ENCODE measurements at places on chromosomes 11 and 22.
A peak's percentile ranks its signal among the peaks of the same experiment; 100 is the strongest.

- DNase-seq = no peak
Observed at GRCh38 chr11:78748918-78749690, 174.4 kb upstream of the NARS2 start.

DNA sequence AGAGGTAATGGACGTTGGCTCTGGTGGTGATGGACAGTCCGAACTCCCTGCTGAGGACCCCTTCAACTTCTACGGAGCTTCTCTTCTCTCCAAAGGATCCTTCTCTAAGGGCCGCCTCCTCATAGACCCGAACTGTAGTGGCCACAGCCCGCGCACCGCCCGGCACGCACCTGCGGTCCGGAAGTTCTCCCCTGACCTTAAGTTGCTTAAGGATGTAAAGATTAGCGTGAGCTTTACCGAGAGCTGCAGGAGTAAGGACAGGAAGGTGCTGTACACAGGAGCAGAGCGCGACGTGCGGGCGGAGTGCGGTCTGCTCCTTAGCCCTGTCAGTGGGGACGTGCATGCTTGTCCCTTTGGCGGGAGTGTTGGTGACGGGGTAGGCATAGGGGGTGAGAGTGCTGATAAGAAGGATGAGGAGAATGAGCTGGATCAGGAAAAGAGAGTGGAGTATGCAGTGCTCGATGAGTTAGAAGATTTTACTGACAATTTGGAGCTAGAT is 6.1 kb downstream of the DGCR8 start:
- no peak for DNase-seq

DNA sequence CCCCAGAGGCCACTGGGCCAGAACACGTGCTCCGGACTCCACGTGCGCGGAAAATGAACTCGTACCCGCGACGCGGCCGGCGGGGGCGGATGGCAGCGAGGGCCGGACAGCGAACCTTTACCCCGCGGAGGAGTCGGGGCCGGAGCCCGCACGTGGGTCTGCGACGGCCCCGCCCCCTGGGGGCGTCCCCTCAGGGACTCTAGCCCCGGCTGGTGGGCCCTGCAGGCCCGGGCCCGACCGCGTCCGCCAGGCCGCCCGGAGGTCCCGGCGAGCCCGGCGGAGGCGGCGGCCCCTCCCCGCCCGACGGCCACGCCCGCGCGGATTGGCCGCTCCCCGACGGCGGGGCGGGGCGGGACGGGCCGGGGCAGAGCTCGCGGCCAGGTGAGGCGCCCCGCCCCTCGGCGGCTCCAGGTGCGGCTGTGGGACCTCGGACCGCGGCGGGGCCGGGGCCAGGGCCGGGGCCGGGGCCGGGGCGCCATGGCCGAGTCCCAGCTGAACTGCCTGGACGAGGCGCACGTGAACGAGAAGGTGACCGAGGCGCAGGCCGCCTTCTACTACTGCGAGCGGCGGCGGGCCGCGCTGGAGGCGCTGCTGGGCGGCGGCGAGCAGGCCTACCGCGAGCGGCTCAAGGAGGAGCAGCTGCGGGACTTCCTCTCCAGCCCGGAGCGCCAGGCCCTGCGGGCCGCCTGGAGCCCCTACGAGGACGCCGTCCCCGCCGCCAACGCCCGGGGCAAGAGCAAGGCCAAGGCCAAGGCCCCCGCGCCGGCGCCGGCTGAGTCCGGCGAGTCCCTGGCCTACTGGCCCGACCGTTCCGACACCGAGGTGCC is at the start of gene FAM83F:
Gene FAM83F (plus strand): TSS at position 389 of the 827 bp plus-strand sequence. CDS start 89 bp downstream, at position 478.
- DNase-seq = peak; percentile 84

GRCh38 chr22:42549331-42550060 is 4.3 kb upstream of the SERHL2 start:
- no peak for DNase-seq

DNA sequence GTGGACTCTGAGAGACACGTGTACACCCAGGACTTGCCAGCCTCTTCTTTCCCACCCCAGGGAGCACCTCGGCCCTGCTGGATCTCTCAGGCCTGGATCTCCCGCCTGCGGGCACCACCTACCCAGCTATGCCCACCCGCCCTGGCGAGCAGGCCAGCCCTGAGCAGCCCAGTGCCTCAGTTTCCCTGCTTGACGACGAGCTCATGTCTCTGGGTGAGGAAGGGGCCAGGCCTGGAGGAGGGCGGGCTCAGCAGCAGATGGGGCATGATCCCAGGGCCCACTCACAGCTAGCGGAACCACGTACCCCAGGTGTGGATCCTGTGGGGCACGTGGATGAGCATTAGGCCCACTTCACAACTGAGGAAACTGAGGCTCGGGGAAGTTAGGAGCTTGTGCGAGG is 13.7 kb upstream of the SH3BP1 start:
- DNase-seq = no peak

- no peak for DNase-seq
Observed at GRCh38 chr11:67470337-67471002, 1.4 kb upstream of the TMEM134 start.

- no peak for DNase-seq
Observed at GRCh38 chr11:119344291-119345010, 2.1 kb downstream of the MFRP start.

GRCh38 chr22:49946612-49947295 is 13.8 kb upstream of the PIM3 start:
- no peak for DNase-seq

Measured in erythroblast (primary cell).